Stimulated activated CD4-positive, alpha-beta T cell treated with anti-CD3 and anti-CD28 coated beads, Interleukin-4, amount 100 ng/mL, for 1 hour (primary cell): ENCODE measurements at places on chromosomes 11 and 22.
A peak's percentile ranks its signal among the peaks of the same experiment; 100 is the strongest.

DNA sequence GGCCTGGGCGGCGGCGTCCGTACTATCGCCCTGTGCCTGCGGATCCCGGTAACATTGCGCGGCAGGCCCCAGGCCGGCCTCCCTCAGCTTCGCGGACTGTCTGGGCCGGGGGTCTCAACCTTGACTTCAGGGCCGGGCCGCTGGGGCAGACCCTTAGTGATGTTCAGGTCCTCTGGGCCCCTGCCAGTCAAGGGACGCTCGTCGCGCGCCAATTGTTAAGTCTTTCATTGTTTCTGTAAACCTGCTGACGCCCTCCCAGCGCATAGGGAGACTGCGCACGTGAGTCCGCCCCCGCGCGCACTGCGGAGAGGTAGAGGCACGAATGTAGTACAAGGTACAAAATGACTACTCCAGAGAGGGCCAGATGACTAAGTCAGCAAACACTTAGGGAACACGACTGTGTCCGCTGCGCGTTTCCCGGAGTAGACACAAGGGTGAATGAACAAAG is 451 bp upstream of the HDHD5 start:
- peak; percentile 76 for DNase-seq

DNA sequence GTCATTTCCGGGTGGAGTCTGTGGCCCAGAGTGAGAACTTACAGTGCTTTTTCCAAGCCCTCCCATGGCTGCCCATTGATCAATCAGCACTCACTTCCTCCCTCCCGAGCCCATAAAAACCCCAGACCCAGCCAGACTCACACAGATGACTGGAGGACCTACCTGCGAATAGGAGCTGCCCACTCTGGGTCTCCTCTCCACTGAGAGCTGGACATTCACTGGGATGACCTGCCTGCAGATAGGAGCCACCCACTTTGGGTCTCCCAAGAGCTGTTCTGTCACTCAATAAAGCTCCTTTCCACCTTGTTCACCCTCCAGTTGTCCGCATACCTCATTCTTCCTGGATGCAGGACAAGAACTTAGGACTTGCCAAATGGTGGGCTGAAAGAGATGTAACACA is 56.0 kb upstream of the B3GNT6 start:
- DNase-seq = no peak

DNA sequence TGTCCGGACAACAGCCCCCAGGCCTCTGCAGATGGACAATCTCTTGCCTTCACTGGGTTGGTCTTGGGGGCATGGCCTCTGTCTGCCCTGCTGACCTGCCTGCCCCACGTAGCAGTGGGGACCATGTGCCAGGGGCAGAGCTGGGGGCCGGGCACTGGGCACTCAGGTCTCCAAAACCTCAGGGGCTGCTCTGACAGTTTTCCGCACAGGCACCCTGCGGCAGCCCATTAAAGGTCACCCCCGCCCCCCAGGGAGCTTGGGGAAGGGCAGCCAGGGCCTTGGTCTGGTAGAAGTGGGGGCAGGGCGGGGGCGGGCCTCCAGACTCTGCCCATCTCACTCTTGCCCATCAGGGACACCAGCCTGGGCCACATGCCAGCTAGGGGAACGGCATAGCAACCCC is 49.9 kb downstream of the WNT7B start:
- DNase-seq = no peak

GRCh38 chr22:37253126-37253660 is 9.1 kb upstream of the RAC2 start:
- no peak for DNase-seq

GRCh38 chr11:36305047-36305446 is 9.0 kb downstream of the PRR5L start:
- DNase-seq = no peak

DNA sequence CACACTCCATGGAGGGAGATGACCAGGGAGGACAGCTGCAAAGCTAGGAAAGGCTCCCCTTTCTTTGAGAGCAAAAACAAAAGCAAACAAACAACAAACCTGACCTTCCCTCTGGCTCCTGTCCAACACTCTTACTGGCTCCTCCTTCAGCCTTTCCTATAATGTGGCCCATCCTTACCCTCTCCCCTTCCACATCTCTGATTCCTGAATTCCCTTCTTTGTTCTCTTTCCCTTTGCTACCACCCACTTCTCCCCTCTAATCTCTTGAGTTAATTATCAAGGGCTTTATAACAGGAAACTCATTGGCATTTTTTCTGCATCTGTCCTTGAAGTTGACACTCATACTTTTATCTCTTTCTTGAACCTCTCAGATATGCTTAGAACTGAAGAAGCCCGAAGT is 56.3 kb downstream of the ZNF280B start:
- no peak for DNase-seq

- DNase-seq = no peak
Measured at GRCh38 chr11:93487032-93487483, 56.1 kb downstream of the SMCO4 start.

- no peak for DNase-seq
Measured at GRCh38 chr11:127392575-127392974, 392.0 kb upstream of the KIRREL3 start.

DNA sequence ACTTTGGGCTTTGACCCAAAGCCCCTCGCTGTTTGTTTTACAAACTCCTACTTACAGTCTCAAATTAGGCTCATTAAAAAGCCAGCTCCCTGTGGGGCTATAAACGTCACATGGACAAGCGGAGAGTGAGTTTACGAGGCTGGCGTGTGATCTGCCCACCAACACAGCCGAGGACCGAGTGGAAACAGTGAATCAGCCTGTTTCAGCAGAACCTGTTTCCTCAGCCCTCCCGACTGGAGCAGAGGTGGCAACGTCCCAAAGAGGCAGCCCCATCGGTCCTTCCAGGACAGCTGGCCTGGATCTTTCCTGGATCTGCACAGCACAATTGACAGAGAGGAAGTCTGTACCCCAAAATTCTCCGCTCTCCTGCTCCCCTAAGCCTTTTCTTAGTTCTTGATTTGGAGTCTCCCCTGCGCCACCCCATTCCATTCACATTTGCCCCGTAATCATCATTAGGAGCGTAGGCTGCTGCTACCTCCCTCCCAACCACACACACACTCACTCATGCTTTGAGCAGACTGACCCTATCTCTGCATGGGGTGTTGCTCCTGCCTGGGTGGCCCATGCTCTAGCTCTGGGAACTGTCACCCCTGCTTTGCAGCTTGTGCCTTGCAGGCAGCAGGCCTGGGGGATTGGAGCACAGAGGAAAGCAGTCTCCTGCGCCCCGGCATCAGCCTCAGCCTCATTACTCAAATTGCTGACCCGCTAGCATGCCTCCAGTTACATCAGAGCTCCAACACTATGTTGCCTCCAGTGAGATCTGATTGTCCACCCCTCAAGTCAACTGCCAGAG is 117.8 kb downstream of the NAT10 start:
- no peak for DNase-seq

DNA sequence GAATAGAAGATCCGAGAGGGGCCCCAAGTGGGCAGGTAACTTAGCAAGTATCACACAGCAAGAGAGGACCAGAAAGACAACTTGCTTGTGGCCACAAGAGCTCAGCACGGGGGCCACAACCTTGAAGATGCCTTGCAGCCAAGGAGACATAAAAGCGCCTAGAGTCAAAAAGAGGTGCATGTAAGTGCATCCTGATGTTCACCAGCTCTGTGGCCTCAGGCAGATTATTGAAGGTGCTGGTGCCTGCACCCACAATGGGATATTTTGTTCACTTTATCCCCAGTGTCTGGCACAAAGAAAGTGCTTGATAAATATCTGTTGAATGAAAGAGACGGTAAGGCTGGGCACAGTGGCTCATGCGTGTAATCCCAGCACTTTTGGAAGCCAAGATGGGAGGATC is 106.0 kb upstream of the ASPHD2 start:
- no peak for DNase-seq

GRCh38 chr11:66265531-66266377 is 2.7 kb upstream of the RAB1B start:
- DNase-seq = no peak

- peak; percentile 63 for DNase-seq
Measured at GRCh38 chr11:61947486-61948210, 2.5 kb upstream of the BEST1 start.

DNA sequence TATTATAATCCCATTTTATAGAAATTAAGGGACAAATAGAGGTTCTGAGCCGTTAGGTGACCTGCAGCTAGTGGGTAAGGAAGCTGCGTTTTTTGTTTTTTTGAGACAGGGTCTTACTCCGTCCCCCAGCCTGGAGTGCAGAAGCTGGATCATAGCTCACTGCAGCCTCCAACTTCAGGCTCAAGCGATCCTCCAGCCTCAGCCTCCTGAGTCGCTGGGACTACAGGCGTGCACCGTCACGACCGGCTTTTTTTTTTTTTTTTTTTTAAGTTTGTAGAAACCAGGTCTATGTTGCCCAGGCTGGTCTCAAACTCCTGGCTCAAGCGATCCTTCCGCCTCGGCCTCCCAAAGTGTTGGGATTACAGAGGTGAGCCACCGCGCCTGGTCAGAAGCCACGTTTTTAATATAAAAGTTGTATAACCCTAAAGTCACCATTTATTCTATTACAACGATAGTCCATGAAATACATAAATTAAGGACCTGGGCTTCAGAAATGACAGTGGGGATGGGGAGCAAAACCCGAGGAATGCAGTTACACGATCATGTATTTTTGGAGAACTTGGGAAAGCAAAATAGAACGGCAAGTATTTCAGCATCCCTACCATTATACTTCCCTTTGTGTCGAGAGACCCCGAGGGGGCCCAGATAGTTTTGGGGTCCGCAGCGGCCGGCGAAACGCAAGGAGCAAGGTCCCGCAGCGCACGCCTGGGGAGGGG is 638 bp downstream of the SAAL1 start:
- DNase-seq = no peak

GRCh38 chr22:49296561-49296960 is 531.1 kb downstream of the BRD1 start:
- no peak for DNase-seq

GRCh38 chr11:76025068-76025467 is 181.2 kb downstream of the WNT11 start:
- no peak for DNase-seq

DNA sequence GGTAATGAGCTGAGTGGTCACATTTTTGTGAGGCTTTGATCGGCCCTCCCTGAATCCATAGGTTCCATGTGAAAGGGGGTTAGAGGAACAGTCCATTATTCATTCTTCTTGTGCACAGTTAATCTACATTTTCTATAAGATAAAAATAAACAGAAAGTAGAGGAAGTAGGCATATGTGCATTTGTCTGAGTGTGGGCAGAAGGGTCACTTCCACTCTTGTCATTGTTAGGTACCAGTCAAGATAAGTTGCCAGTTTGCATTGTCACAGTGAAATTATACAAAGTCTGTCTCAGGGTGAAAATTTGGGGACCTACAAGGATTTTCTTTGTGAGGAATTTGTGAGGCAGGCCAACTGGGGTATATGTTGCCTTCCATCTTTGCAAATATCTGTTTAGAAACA is 4.6 kb upstream of the APOL4 start:
- DNase-seq = no peak

- DNase-seq = no peak
Measured at GRCh38 chr22:22738959-22739585, 94.7 kb downstream of the GGTLC2 start.

DNA sequence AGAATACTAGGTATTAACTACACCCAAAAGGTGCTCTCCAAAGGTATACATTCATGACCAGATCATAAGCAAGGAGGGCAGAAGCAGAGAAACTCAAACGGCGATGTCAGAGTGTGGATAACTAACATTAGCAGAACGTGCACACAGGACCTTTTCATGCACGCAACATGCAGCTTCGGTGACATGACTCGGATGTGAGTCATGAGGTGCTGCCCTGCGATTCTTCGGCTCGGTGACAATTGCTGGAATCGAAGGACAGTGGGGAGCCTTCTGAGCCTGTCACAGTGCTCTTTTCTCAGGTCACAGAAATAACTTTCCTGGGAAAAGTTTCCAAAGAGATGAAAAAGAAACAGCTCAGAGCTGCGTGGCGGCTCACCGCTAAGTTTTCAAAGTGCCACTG is 418.5 kb upstream of the SYN3 start:
- no peak for DNase-seq

DNA sequence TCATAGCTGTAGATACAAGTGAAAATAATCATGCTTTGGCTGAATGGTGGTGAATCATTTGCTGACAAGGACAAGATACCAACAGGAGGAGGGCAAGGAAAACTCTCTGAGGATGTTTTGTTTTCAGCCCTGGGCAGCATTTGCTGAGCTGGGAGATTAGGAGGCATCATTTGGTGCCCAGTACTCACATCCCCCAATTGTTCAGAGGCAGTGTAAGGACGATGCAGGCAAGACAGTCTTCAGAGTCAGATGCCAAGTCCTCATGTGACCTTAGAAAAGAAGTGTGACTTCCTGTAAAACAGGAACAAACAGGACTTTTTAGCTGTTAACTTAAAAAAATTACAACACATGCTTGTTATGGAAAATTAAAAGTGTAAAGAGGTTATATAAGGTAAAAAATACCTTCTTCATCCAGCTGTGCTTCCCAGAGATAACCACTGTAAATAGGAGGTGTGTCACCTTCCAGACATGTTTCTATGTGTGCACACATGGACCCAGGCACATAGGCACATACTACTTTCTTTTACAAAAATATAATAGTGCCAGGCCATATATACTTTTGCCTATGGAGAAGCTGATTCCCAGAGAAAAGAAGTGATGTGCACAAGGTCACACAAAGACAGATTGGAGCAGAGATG is 18.0 kb downstream of the CNTF start:
- DNase-seq = no peak

- no peak for DNase-seq
Measured at GRCh38 chr11:130915603-130916237, 559 bp downstream of the SNX19 start.

DNA sequence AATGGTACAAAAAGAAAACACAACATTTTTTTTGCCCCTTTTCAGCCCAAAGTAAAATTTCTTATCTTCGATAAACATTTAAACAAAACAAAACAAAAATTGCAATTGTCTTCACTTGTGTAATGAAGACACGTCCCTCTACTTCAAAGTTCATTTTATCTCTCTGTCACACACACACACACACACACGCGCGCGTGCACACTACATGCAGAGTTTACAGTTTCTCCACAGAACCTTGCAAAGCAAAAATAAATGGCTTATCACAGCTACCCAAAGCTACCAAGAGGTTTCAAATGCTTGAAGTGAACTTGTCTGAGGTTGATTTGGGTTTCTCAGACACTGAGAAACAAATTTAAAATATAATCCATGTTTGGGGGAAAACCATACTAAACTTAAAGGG is 72.3 kb downstream of the ETS1 start:
- no peak for DNase-seq

DNA sequence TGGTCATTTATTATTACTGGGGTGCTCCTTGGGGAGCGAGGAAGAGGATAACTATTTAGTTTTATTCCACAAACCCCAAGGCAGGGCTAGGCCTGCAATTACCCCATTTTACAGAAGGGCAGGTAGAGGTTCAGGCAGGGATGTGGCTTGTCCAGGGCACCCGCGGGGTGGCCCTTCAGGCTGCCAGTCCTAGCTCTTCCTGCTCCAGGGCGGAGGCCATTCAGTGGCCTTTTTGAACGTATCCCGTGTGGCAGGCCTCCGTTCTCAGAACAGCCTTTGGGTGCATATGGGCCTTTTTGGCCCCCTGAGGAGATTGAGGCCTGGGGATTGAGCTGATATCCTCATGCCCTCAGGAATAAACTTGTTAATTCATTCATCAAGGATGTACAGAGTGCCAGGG is 66.2 kb downstream of the MPPED1 start:
- DNase-seq = no peak

- DNase-seq = no peak
Measured at GRCh38 chr11:44356351-44356750, 46.4 kb upstream of the ALX4 start.
